ENCODE measurements at places on chromosomes 3 and 15.
A peak's percentile ranks its signal among the peaks of the same experiment; 100 is the strongest.

GRCh38 chr3:190369668-190370295 is 18.2 kb upstream of the CLDN16 start:
- no peak for DNase-seq

GRCh38 chr3:41418961-41419691 is 219.8 kb downstream of the CTNNB1 start:
- DNase-seq, result peak; percentile 74

DNA sequence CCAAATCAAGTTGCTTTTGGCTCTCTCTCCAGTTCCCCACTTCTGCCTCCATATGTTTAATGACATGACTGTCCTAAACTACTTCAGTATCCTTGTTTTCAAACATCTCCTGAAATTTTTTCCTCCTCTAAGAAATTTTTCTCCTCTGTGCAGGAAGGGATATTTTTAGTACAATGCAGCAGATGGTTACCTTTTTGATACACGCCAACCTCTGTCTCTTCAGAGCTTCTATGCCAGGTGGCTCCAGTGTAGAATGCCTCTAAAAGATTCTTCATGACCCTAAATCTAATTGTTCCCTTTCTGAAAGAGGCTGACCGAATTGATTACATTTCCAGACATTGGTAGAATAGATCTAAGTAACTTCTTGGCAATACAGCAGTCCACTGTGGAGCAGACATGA is 33.7 kb downstream of the TMOD3 start:
- DNase-seq, result no peak

DNA sequence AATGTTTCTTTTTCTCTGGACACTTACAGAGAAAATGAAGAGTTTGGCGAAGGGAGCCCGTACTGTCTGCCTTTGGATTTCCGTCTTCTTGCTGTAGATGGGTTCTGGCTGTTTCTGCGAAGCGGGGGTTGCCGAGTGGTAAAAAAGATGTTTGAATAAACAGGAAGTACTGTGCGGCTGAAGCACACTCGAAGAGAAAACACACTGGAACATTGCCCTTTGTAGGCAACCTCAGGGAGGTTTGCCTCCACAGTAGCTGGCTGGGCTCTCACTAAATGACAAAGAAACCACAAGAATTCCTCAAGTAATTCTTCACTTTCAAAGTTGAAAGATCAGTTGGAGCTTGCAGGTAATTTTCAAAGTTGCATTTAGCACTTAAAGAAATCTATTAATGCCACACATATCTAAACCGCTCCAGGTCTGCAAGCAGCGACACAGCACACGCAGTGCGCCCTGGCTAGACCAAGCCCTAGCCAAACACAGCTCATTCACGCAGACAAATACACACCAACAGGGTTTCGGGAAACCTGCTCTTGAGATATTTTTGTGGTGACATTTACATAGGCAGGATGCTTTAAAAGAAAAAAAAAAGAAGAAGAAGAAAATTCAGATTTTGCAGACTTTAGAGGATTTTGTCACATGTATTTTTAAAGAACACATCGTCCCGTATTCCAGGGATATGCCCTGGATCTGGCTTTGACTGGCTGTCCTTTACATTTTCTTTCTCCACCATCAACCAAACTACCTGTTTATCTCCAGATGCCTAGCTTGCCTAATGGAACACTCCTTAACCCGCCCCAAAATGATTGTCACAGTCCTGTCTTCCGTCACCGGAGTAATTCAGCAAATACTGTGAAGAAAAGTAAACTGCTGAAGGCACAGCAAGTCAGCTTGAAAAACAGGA is 452.8 kb downstream of the FOXP1 start:
- DNase-seq, result no peak

GRCh38 chr15:74542166-74543042 is 1.4 kb downstream of the ARID3B start:
- no peak for DNase-seq

GRCh38 chr3:45366290-45366689 is 22.1 kb upstream of the LARS2 start:
- DNase-seq, result no peak

DNA sequence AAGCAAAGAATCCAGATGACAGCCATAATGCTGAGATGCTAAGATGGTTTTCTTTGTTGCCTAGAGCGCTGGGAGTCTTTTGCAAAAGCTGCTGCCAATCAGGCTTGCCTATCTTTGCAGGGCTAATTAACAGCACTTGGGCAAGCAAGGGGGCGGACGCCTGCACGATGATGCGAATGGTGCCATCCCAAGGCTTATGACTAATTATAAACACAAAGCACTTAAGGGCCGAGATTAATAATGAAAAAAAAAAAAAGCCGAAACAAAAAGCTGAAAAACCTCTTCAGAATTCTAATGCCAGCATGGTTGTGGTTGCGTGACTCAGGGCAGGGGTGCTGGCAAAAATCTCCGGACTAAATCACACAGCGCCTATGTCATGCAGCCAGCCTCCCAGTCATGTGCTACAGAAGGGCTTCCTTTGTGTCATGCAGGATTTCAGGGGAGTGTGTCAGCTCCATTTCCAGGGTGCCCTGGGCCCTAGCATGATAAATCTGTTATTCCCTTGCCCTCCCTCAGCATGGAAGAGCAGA is 185.0 kb upstream of the ANKRD28 start:
- DNase-seq, result peak; percentile 80

GRCh38 chr3:142724682-142725356 is 985 bp downstream of the TRPC1 start:
- DNase-seq, result no peak

- DNase-seq, result no peak
Measured at GRCh38 chr3:190505381-190506003, 8.4 kb upstream of the IL1RAP start.

DNA sequence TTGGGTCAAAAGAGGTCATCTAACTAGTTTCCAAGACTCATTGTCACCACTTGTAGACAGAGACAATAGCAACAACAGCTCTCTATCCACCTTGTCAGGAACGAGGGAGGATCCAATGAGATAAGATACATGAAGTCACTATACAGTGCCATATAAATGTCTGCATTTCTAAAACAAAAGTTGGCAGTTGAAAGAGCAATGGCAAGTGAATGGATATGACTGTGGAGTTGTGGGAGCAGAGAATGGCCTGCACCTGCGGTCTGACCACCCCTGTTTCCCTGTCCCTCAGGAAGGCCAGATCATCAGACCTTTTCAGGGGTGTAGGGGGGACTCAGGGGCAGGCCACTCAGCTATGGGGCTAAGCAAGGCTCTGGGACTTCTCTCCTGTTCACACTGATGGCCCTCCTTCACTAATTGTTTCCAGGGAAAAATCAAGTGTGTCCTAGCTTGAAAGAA is 40.7 kb upstream of the PSMD6 start:
- DNase-seq, result no peak

DNA sequence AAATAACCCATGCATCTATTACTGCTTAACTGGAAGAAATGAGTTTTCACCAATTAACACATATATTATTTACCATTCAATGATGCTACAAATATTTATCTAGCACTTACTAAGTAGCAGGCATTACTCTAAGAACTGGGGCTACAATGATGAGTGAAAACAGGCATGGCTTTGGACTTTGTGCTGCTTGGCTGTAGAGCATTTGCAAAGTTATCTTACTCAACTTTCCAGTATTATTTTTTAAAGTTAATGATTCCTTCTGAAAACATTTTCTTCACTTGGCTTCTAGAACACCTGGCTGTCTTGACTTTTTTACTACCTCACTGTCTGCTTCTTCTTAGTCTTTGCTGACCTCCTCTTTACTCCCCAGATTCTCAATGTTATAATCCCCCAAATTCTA is 1.8 kb downstream of the C3orf33 start:
- DNase-seq, result no peak

GRCh38 chr3:53495146-53495519 is 722 bp downstream of the CACNA1D start:
- DNase-seq, result no peak

DNA sequence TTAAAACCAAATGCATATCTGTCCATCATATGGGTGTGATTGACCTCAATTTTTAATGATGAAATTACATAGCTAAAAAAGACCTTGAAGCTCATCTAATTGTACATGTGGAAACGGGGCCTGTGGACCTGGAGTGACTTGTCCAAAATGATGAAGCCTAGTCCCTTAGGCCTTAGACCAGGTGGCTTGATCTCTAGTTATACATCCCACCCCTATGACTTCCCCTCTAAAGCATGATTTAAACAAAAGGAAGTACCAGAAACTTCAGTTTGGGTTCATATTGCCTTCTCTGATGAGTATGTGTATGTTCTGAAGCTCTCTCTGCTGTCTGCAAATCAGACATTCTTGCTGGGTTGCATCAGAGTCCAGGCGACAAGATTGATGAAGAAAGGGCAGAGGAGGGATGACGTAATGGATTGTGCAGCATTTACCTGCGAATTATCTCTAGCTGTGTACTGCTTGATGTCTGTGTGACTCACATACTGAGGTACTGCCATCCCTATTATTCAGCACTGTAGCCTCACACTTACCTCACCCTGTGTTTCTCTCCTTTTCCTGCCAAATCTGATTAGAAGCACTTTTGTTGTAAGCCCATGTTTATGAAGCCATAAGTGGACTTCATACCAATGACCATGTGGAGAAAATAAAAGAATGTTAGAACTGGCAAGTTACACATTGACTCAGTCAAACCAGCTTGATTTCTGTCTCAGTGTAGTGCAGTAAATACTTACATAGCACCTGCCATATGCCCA is 111.5 kb downstream of the FILIP1L start:
- peak; percentile 90 for DNase-seq

DNA sequence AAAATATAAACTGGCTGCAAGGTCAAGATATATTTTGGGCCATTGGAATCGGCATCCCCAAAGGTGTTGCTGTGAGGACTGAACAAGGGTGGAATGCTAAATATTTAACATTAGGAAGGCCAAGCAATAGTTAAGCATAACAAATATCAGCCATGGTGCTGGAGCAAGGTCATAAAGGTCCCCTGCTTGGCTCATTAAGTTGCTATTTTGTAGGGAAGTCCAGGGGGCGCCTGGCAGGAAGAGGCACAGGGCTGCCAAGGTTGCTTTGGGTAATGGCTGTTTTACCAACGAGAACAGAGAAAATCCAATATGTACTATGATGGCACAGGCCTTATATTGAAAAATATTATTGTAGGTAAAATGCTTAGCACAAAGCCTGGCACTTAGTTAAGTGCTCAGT is 62.2 kb downstream of the SLC15A2 start:
- DNase-seq, result no peak

DNA sequence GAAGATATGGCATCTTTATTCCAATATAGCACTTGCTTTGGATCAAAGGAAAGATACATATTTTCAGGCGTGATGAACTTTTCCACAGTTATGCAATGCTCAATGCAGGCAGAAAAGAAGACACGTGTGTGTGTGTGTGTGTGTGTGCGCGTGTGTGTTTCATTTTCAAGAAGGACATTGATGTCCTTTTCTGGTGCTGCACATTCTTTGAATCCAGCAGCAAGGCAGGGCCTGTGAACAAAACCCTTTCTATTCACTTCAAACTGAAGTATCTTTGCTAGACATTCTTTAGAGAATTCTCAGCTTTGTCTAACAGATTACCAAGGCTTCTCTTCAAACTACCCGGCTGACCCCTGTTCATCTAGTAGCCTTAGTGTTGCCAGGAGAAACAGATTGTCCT is 124.6 kb downstream of the CD47 start:
- DNase-seq, result no peak

DNA sequence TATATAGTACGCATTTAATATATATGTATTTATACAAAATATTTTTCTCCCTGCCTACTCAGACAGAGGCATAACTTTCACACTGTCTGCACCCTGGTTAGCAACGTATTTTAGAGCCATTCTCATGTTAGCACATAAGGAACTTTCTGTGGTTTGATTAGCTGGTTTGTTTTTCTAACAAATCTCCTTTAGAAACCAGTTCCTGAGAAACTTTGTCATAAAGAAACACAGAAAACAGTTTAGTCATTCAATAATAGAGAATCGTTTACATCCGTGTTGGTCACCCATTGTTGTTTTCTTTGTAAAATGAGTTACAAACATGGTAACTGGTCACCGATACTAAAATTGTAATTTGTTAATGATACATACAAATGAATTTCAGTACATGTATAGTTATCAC is 5.9 kb upstream of the NGRN start:
- no peak for DNase-seq

DNA sequence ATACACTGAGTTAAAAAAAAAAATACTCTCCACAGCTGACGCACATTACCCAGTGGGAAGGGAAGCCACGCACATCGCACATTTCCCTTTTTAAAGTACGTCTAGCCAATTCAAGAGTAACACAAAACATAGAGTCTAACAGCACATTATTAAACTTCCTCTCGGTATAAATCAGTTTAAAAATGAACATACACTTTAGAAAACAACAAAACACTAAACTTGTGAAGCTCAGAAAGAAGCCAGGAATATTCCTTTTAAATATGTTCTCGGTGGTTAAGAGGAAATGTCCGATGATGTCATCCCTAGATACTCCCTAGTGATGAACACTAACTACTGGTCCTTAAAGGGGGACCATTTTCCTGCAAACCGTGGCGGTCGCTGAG is 721 bp downstream of the MYEF2 start:
- peak; percentile 3 for DNase-seq

GRCh38 chr15:76107169-76107568 is 47.4 kb downstream of the TMEM266 start:
- DNase-seq, result no peak

- no peak for DNase-seq
Measured at GRCh38 chr15:72420576-72420975, 22.5 kb downstream of the TMEM202 start.

DNA sequence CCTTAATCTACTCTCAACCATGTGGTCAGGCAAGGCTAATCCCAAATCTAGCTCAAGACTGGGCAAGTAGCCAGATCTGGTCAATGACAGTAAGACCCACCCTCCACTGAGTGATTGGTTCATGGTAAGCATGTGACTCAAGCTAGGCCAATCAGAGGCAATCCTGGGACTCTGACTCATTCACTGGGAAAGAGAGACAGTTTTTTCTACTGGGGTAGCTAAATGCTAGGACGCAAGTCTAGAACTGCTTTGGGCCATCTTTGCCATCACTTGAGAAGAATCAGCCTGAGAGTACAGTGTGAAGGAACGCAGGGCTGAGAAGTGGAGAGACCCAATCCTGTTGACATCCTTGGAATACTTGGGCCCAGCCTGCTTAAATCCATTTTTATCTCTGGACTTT is 9.4 kb upstream of the RAD18 start:
- DNase-seq, result no peak

DNA sequence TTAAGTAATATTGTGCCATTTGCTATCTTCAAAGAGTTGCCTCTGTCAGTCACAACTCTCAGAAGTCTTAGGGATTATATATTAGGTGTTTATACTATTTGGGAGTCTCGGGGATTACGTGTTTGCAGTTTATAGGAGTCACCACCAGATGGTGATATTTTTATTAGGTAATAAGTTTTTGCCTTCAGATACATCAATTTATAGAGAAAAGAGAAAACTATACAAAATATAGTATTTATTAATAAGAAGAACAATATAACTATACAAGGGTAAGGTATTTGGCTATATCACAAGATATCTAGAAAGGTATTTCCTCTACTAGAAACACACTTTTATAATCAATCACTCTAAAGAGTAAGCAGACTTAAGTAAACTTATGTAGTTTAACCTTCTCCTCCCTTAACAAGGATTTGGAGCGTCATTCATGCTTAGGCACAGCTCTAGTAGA is 10.7 kb upstream of the DHX36 start:
- no peak for DNase-seq
